Stimulated activated CD8-positive, alpha-beta memory T cell treated with anti-CD3 and anti-CD28 coated beads, Interleukin-2, amount 100 ng/mL, for 1 hour (primary cell): ENCODE measurements at places on chromosomes 6 and 20.

DNA sequence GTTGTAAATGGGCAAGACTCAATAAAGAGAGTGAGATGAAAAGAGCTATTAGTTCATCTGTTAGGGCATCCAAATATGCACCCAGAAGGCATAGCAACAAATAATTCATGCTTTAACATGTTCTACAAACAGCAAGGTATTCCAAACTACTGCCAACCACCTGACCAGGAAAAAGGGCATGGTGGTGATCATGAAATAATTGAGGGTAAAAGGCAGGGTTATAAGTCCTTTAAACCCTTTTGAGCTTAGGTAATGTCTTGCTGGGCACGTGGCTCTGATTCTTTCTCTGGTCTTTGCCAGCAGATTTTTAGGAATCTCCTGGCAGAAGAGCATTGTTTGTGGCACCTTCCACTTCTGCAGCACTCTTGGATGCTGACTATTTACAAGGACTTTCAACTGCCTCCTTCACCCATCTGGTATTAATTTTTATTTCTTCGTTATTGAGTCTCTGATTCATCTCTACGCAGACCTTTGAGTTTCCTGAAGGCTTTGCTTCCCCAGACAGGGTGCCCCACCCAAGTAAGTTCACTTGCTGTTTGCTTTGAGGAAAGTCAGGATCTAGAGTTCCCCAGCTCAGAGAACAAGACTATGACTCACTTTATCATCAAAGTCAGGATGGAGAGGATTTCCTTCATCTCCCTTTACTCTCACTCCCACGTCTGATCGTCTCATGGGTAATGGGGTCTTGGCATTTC, 83.4 kb upstream of the NEDD9 start:
- no peak for DNase-seq

DNA sequence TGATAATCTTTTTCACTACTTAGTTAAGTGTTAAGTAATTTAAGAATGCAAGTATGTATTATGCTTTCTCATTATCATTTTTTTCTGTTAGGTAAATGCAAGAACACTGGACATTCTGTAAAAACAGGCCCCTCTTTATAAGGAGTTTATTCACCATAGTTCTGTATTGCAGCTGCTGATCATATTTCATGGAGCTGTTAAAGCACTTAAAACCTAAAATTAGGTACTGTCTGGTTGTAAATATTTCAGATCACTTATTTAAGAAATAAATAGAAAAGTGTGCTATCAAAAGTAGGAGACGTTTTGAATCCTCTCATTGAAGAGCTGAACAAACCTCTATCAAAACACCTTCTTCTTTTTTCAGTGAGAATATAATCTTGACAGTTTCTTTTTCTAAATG, 3.9 kb downstream of the EYA4 start:
- DNase-seq: no peak

GRCh38 chr6:140437619-140438345, 1063.3 kb upstream of the CITED2 start:
- DNase-seq: no peak

DNA sequence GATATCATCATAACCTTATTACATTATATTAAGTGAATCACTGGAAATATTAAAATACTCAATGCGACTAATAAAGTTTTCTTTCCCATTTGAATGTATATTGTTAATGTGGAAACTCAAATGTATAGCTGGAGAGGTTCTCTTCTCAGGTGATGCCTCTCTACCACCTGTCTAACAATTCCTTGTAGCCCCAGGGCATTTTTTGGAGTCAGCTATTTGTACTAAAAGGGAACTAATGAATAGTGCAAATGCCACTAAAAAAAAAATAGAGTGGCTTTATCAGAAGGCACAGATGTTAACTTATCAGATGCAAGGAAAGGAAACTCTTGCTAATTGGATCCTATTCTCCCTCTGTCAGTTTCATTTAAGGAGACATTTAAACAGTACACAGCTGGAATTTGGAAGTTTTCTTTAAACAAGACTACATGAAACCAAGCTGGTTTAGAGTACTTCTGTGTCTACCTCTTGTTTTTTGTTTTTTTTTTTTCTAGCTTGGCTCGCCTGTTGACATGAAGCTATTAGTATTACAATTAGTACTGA, 897.0 kb upstream of the SLC35B3 start:
- DNase-seq: no peak

GRCh38 chr6:107355659-107356058, 103.7 kb downstream of the PDSS2 start:
- DNase-seq: no peak

DNA sequence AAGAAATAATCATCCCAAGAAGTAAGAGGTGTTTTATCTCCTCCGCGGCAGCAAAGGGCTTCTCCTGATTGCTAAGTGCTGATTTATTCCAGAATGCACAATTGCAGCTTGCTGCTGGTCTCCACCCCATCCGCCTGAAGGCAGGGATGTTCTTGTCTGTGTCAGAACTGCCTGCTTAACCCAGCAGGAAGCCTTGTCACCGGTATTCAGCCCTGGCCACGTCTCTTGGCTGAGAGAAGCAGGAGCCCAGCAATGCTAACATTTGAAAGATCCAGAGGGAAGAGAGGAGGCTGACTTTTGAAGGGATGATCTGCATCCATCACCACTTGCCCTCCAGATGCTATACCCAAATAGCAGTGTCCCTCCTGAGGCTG, 4.2 kb downstream of the SCML4 start:
- DNase-seq: no peak

DNA sequence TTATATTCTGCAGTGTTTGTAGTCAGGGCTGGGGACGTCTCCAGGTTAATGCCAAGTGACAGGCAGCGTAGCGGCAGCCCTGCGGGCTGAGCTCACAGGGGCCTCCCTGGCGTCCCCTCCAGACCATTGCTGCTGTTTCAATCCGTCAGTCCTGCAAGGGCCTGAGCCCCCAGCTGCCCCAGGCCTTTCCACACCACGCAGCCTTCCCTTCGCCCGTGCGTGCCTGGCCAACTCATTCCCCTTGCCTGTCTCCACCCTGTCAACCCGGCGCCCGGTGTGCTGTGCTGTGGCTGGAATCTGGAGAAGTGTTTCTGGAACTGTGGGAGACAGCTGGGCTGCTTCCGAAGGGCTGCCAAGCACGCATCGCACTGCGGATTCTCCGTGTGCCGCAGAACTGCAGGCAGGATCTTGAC, 11.9 kb downstream of the BHLHE23 start:
- no peak for DNase-seq

GRCh38 chr6:108732091-108732870, 115.9 kb upstream of the ARMC2 start:
- DNase-seq: no peak

GRCh38 chr6:13593103-13593502, 18.7 kb downstream of the SIRT5 start:
- no peak for DNase-seq

GRCh38 chr20:40683221-40683893, 5.7 kb downstream of the MAFB start:
- DNase-seq: no peak

DNA sequence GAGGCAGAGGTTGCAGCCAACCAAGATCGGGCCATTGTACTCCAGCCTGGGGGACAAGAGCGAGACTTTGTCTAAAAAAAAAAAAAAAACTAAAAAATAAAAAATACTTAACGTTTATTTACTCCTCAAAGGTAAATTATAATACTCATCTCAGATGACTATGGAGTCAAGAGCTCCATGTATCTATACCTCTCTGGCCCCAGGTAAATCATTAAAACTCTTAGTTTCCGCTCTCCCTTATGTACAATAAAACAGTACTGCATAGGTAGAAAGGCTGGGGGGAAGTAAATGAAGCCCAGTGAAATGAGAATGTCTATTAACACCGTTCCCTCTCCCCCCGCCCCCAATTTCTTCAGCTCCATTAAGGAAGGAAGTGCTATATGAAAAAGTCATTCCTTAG, 1.2 kb downstream of the SRSF12 start:
- DNase-seq: no peak

- DNase-seq: no peak
Observed at GRCh38 chr6:11384531-11385309, 152.3 kb upstream of the NEDD9 start.

GRCh38 chr20:13220194-13220903, 725 bp upstream of the ISM1 start:
- no peak for DNase-seq

DNA sequence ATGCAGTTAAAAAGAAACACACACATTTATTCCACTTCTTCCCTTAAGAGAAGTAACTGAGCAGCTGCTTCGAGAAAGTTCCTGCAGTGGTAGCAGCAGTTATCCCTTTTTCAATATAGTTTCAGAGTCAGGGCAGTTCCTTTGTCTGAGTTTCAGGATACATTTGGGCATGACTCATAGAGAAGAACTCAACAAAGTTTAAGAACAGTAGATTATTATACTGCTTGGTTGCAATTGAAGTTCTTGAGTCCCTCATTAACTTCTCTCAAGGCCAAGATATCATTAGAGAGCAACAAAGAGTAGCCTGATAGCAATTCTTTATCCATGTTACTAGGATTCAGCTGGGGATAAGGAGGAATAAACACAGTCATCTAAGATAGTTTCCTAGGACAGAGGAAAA, 54.4 kb downstream of the TPD52L1 start:
- no peak for DNase-seq

DNA sequence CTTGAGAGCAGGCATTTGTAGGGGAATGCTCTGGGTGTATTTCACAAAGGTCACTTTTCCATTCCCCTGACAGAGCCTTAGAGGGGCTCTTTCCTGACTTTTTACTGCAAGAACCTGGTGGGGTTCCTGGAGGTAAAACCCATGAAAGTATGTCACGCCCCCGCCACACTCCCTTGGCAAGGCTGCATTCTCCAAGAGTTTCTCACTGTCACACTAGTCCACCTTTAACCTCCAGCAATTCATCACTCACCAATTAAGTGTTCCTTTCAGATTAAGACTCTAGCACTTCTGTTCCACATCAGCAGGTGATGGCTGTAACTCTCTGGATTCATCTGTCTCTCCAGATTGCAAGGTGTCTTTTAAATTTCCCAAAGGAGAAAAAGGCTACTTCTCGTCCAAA, 32.7 kb upstream of the NKX2-4 start:
- no peak for DNase-seq

GRCh38 chr20:42461965-42462593, 727.6 kb downstream of the PTPRT start:
- DNase-seq: no peak

- DNase-seq: no peak
Observed at GRCh38 chr6:108598305-108598863, 37.7 kb downstream of the FOXO3 start.

GRCh38 chr6:156502969-156503504, 274.1 kb upstream of the ARID1B start:
- DNase-seq: no peak

GRCh38 chr6:144415835-144416237, 130.7 kb downstream of the UTRN start:
- no peak for DNase-seq

- DNase-seq: no peak
Observed at GRCh38 chr6:78829407-78829806, 37.9 kb upstream of the IRAK1BP1 start.

DNA sequence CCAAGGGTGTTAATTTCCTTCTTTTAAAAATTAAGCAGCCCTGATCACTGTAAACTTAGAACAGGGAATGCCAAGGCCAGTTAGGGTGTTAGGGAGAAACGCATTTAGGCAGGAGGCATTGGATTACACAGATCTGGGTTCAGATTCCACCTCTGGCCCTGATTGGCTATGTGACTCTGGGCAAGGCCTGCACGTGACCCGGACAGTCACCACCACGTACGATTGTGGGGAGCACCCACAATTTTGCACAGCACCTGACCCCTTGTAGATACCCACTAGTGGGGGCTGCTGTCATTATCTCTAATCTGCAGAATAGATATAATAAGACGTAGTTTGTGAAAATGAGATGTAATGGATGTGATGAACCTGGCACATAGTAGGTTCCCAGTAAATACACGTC, 59.5 kb upstream of the ZNFX1 start:
- no peak for DNase-seq

DNA sequence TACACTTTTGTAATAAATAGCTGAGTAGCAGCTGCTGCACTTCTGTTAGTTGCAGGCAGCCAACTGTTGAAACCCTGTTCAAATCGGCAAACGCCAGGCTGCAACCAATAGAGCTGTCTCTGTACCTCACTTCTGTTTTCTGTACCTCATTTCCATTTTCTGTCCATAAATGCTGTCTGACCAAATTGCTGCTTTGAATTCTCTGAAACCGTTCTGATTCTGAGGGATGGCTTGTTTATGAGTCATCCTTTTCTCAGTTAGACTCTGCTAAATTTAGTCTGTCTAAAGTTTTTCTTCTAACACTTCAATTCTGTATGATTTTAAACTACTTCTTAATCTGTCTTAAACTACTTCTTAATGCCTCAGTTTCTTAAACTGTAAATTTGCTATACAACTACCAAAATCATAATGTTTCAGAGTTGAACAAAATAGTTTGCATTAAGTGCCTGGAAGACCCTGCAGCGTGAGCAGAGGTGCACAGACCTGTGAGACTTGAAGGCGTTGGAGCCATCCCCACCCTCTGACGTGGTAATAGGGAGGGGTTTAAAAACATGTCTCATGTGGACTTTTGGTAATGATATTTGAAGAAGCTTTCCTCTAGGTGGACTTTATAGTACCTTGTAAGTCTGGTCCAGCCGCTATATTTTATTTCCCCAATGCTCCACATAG, 9.6 kb downstream of the BTNL2 start:
- DNase-seq: no peak

DNA sequence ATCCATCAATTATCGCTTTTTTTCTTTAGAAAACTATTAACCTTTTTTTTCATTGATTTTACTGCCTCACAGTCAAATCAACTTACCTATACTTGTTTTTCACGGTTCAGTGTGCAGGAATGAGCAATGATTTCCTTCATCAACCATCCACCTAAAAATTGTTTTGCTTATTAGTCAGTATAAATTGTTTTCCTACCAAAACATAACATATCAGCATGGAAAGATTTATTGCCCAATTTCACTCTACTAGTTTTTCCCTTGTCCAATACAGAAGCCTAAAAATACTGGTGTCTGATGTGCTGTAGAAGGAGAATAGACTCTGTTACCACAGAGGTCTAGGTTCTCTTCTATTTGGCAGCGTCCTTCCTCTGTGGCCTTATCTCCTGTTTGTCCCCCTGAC, 558.2 kb upstream of the CITED2 start:
- DNase-seq: no peak
